ENCODE measurements at places on chromosomes 2 and 18.

GRCh38 chr2:48295421-48295820 lies 234.5 kb upstream of the STON1 start:
- no peak for DNase-seq

GRCh38 chr2:161780881-161781280 lies 156.7 kb downstream of the SLC4A10 start:
- DNase-seq: no peak

- no peak for DNase-seq
These were observed 132.8 kb downstream of the PIK3C3 start for GRCh38 chr18:42087876-42088275.

- DNase-seq: no peak
These were observed 83.1 kb downstream of the DCC start for GRCh38 chr18:52422985-52423601.

- DNase-seq: no peak
These were observed 425.3 kb downstream of the THSD7B start for GRCh38 chr2:137190411-137191195.

- no peak for DNase-seq
These were observed 94.7 kb downstream of the MMADHC start for GRCh38 chr2:149492923-149493322.

DNA sequence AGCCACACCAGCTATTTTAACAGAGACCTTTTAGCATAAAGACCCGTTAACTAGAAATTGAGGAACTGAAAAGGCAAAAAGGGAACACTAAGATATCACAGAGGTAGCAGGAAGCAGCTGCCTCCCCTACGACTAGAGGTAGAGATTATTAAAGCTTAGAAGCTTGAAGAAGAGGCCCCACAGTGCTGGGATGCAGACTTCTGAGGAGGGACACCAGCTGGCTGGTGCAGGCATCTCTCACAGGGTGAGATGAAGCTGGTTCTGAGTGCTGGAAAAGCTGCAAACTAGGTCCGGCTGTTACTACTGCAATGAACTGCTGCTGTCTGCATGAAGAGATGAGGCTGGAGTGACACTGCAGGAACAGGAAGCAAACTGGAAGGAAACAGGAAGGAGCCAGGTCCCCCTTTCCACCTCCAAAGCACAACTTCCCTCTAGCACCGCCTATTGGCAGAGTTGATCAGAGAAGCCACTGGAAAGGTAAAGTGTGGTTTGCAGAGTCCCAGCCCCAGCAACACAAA lies 61.2 kb upstream of the MRPS9 start:
- DNase-seq: no peak

GRCh38 chr18:40883271-40883670 lies 1071.8 kb upstream of the PIK3C3 start:
- no peak for DNase-seq

DNA sequence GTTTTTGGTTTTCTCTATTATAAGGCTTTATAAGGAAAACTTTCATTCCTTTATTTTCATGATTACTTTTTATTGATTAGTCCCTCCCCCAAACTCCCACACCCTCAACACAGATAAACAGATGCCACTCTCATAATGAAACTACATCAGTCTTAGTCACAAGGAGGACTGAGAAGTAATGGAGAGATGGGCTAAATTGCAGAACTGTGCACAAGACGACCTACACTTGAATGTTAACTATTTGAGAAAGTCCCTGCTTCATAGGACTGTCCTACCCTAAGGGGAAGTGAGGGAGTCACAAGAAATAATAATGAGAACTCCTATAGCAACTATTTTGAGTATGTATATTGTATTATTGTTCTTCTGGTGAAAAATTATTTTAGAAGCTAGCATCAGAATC lies 360.8 kb downstream of the RBM43 start:
- DNase-seq: no peak

- DNase-seq: no peak
These were observed 142.0 kb downstream of the NCK2 start for GRCh38 chr2:105886687-105887086.

- DNase-seq: no peak
These were observed 56.3 kb upstream of the UPP2 start for GRCh38 chr2:158045362-158045761.

DNA sequence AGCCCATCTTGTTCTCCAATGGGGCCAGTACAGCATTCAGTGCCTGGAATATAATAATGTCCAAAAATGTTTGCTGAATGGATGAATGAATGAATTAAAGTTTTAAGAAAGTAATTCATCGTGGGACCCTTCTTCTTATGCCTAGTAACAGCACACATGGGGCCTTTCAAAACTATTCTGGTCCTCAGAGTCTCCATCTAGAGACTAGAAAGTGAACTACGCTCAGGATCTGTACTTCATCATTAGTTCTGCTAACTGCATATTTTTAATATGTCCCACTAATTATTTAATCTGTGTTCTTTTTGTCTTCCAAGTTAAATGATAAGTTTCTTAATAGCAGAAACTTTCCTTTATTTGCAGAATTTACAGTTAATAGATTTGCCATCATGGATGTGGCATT lies 172.5 kb downstream of the SMAD2 start:
- no peak for DNase-seq

DNA sequence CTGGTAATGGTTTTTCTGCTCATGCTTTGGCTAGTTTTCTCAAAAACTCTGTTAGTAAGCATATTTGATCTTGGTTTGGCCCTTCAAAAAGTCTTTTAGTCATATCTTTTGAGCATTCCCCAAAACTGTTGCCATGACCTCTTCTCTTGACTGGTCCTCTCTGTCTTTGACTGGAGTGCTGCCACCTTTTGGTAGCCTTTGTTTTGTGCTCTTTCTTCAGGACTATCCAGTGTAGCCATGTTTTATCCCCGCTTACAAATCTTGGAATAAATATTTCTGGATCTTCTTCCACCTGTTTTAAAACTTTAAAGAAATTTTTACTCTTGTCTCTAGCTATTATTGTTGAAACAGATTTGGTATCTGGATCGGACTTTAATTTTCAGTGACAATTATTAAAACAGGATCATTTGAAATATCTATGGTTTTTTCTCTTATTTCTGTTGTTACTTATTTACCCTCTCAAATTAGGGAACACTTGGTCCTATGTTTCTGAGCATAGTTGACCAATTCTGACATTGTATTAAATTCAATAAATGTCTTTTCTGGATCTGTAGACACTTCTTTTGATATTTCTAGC lies 965 bp upstream of the ELOA2 start:
- peak; percentile 12 for DNase-seq

DNA sequence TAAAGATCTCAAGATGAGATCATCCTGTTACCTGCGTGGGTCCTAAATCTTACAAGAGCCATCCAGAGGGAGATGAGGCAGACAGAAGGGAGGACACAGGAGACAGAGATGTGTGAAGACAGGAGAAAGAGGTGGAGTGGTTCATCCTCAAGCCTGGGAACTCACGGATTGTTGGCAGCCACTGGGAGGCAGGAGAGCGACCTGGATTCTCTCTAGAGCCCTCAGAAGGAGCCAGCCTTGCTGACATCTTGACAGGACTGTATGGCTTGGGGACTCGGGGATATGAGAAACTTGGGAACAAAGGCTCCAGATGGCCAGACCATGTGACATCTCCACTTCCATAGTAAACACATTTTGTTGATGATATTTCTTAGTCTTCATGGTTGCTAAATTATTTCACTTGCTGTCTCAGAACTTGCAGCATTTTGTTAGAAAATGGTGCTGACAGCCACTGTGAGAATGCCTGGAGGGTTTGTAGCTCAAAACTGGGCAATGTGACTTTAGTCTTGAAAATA lies 57.8 kb upstream of the MC2R start:
- DNase-seq: no peak

GRCh38 chr2:217010173-217010572 lies 150.3 kb upstream of the TNP1 start:
- no peak for DNase-seq

GRCh38 chr2:74908748-74909444 lies 49.5 kb upstream of the POLE4 start:
- DNase-seq: no peak

- DNase-seq: no peak
These were observed 3.7 kb downstream of the FAM98A start for GRCh38 chr2:33595385-33595784.

DNA sequence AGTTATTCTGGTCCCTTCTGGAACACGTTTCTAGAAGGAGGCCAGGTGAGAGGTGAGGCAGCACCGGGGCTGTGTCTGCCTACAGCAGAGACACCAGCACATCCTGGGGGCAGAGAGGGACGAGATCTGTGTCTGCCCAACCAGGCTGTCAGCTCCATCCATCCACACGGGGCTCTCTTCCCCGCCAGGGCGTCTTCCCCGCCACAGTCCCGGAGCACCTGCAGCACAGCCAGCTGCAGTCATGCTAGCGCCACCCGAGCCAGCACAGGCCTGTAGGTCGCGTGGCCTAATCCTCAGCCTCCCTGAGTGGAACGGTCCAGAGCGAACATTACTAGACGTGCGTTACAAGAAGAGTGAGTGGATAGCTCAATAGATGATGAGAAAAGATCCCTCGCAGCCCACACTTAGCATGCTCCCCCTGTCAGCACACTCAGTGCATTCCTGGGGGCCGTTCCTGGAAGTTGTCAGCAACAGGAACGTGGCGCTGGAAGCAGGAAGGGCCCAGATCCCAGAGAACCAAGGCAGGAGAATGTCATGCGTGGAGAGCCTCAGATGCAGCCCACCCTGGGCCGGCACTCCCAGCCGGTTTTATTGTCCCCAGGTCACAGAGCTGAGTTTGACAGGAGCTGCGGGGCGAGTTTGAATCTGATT lies 179.0 kb downstream of the TWIST2 start:
- no peak for DNase-seq

DNA sequence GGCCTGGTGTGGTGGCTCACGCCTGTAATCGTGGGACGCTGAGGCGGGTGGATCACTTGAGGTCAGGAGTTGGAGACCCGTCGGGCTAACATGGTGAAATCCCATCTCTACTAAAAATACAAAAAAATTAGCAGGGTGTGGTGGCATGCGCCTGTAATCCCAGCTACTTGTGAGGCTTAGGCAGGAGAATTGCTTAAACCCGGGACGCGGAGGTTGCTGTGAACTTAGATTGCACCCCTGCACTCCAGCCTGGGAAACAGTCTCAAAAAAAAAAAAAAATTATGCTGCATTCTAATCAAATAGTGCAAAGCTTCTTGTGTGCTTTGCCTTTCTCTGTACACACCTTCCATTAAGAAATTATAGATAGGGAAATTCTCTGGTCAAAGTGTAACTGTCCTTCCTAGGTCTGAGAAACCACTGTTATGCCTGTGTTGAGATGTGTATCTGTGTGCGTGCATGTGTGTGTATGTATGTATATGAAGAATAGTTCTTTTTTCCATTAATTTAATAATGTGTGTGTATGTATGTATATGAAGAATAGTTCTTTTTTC lies 2.5 kb downstream of the CD28 start:
- no peak for DNase-seq

GRCh38 chr2:39933196-39933595 lies 154.1 kb upstream of the THUMPD2 start:
- no peak for DNase-seq

DNA sequence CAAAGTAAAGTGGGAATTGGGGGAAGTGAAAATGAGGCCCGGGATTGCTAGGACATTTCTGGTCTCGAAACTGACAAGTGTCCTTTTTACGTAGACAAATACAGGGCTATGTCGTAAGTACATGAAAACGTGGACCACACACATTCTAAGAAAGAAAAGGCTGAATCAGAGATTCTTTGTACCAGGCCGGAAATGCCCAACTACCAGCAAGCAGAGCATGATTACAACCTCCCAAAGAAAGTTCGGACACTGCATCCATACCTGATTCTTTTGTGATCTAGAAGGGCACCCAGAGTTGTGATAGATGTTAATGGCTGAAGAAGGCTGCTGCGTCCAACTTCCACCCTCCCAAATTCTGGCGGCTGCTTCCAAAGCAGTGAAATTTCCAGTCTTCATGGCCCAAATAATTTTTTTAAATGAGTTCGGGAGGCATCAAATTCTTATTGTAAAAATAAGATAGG lies 1.7 kb downstream of the RBMS1 start:
- no peak for DNase-seq

DNA sequence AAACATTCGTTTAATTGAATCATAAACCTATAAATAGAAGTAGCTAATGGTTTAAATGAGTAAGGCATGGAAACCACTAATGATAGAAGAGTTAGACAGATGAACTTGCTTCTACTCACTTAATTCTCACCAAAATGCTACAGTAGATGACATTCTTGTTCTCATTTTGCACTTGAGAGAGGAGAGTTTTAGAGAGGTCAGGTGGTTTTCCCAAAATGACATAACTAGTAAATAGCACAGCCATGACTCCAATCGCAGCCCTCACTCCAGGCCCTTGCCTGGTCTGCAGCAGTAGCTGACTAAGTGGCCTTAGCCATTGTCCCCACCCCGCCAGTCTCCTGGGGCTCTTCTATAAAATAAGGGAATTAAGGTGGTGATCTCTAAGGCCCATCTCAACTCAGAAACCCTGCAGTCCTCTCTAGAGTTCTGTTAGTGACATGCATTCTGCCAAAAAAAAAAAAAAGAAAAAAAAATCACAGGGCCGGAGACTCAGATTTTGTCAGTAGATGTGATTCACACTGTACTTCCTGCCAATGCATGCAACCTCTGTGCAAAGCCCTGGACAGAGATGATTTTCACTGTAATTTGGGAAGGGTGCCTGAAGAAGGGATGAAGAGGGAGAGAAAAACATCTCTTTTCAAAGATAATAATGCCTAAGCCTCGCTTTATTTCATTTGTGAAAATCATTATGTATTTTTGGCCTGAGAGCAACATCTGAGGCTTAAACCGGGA lies 221.8 kb downstream of the ANAPC1 start:
- peak; percentile 22 for DNase-seq

DNA sequence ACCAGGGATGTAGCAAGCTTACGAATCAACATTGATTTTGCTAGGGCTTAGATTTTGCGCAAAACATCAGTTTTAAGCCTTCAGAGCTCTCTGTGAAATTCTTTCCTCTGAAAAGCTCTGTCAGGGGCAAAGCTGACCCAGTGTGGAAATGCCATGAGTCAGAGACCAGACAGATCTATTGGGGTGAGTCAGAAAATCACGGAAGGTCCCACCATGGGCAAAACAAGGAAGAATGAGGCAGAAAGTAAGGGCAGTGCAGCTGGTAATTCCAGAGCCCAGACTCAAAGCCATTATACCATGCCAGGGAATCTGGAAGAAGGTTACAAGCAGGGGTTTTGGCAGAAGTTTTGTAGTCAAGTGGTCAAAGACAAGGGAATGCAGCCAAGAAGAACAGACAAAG lies 256.6 kb upstream of the CTAGE1 start:
- DNase-seq: no peak

- no peak for DNase-seq
These were observed 107.3 kb upstream of the MGAT5 start for GRCh38 chr2:134146620-134147019.
